Esophagus squamous epithelium (tissue), 5 donors: ENCODE measurements at places on chromosomes 16 and 17.

DNA sequence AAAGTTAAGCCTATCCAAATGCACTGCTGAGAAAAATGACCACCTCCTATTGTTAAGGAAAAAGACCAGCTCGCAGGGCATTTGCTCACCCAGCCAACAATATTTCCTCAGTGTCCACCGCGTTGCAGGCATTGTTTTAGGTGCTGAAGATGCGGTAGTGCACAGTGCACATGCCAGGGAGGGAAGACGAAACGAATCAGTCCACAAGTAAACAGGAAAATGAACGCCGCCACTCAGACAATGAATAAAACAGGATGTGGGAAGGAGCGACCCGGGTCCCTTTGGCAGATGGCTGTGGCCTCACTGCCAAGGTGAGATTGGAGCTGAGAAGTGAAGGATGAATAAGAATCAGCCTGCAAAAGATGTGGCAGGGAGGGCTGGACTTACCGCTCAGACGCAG, 249.2 kb downstream of the FOXL1 start:
- DNase-seq, result no peak

- DNase-seq, result no peak
These were observed 7.5 kb downstream of the CTU2 start for GRCh38 chr16:88713568-88714419.

DNA sequence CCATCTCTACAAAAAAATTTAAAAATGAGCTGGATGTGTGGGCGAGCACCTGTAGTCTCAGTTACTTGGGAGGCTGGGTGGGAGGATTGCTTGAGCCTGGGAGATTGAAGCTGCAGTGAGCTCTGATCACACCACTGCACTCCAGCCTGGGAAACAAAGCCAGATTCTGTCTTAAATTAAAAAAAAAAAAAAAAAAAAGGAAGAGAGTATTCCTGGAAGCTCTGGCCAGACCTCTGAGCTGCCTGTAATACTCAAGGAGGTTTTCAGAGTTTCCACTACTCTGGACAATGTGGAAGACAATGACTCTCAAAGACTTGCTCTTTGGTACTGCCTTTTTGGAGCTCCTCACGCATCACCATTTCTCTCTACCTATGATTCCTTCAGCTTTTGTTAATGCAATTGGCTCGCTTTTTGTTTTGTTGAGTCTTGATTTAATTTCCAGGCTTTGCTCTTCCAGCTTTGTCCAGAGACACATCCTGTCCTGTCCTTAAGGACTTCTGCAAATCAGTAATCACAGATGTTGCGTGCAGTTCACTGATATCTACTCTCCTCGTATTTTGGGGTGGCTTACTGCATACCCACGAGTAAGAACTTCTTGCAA, 10.8 kb downstream of the CHD9 start:
- DNase-seq, result no peak

- no peak for DNase-seq
These were observed 7.2 kb downstream of the SPAG7 start for GRCh38 chr17:4960279-4960922.

- DNase-seq, result no peak
These were observed 14.2 kb upstream of the TBX21 start for GRCh38 chr17:47718634-47719405.

DNA sequence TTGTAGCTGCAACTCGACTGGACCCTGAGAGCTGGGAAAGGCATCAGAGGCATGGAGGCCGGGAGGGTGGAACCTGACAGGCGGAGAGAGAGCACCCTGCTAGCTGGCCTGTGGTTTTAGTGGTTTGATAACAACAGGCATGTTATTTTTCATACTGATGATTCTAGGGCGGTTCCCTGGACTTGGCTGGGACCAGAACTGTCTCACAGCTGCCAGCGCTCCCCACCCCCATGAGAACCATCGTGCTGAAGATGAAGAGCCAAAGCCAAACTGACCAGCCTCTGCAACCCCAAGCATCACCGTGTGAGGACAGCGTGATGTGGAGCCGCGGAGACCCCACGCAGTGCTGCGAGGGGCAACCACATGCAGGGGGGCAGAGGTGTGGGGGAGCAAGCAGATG, 28.5 kb downstream of the MXRA7 start:
- DNase-seq, result no peak

DNA sequence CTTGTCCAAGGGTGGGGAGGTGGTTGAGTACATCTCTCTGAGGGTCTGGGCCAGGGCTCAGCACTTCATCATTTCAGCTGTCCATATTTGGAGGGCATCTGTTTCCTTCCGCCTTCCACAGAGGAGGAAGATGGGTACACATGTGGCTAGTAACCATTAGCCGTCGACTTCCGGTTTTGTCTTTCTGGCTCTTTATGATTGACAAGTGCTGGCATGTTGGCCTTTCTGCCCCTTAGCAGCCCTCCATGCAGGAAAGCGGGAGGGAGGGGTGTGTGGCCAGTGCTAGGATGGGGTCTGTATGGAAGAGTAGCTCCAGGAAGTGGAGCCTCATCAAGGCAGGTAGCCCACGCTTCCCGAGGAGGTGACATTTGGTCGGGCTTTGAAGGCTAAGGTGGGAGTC, 69.6 kb downstream of the RAI1 start:
- DNase-seq, result no peak

- no peak for DNase-seq
These were observed 63.0 kb upstream of the CLEC18A start for GRCh38 chr16:69888005-69888590.

GRCh38 chr17:37147301-37147812, 198.6 kb downstream of the AATF start:
- no peak for DNase-seq

DNA sequence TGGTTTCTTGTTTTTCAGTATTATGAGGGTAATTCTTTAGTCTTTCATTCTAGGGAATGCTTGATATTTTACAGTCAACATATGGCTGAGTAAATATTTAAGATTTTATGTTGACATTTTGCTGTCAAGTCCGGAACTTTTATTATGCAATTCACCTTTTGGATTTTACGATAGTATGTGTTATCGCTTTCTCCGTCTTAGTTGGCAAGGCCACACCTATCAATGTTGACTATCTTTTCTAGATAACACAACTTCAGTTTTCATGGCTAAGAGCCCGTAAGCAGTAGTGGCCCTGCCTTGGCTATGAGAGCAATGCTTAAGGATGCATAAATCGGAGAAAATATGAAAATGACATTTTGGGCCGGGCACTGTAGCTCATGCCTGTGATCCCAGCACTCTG, 39.5 kb upstream of the CDH13 start:
- no peak for DNase-seq

DNA sequence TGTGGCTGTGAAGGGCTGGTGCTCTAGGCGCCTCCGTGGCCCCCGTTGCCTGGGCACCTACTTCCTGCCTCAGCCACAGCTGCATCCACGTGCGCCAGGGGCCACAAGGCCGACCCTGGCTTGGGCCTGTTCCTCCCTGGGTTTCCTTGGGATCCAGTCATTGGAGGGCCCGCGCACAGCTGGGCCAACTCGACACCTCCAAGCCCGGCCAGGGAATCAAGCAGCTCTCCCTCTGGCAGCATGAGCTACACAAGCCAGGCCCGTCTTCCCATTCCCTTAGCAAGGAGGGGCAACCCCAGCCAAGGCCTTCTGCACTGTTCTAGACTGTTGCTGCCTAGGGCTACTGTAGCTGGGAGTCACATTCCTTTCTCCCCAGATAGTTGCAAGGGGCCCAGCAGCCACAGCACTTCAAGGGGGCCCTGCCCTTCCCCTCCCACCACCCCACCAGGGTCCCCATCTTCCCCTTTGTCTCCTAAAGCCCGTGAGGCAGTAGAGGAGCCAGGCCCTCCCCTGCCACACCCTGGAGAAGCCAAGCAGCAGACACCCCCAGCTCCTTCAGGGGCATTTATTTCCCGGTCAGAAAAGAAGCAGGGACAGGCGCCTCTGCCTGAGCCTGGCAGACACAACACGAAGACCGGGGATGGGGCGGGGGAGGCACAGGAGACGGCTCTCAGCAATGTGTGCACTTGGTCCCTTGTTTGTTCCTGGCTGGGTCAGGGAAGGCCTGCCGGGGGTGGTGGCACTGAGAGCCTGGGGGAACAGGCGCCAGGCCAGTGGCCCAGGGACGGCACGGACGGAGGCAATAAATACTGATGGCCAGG, 3.8 kb downstream of the ARHGDIA start:
- DNase-seq, result no peak

GRCh38 chr16:85249418-85250146, 137.3 kb upstream of the CIBAR2 start:
- DNase-seq, result no peak

DNA sequence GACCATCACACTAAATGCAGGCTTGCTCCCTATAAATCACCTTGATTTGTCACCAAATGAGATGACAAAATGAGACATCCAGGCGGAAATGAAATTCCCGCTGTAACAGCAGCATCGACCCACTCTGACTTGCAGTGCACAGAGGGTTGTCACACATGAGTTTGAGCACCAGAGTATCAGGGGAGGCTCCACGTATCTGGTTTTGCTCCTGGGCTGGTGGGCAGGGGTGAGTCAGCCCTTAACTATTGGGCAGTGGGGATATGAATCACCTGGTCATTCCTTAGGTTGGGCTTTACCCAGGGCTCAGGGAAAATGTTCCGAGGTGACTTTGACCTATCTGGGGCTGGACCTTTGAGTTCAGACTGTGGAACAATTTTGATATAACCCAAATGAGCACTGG, 245.2 kb upstream of the CCL2 start:
- no peak for DNase-seq

DNA sequence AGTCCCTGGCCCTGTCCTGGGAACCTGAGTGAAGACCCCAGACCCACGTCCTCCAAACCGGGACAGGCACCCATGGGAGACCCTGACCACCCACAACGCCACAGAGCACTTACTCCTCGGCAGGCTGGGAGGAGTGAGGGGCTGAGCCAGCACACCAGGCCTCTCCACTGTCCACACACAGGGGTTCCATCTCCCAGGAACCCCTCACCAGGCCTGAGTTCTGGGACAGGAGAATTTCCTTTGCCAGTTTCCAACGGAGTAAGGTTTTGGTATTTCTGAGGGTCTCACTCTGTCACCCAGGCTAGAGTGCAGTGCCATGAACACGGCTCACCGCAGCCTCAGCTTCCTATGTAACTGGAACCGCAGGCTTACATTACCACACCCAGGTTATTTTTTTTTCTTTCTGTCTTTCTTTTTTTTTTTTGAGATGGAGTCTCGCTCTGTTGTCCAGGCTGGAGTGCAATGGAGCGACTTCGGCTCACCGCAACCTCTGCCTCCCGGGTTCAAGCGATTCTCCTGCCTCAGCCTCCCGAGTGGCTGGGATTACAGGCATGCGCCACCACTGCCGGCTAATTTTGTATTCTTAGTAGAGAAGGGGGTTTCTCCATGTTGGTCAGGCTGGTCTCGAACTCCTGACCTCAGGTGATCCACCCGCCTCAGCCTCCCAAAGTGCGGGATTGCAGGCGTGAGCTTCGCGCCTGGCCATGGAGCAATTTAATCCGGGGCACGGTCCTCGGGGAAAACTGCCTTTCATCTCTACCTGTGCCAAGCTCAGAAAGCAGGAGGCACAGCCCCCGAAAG, 1.6 kb downstream of the PGAP6 start:
- no peak for DNase-seq

GRCh38 chr16:69607674-69608073, 41.9 kb downstream of the NFAT5 start:
- DNase-seq, result no peak

- no peak for DNase-seq
These were observed 23.3 kb downstream of the IQCK start for GRCh38 chr16:19741354-19741753.

DNA sequence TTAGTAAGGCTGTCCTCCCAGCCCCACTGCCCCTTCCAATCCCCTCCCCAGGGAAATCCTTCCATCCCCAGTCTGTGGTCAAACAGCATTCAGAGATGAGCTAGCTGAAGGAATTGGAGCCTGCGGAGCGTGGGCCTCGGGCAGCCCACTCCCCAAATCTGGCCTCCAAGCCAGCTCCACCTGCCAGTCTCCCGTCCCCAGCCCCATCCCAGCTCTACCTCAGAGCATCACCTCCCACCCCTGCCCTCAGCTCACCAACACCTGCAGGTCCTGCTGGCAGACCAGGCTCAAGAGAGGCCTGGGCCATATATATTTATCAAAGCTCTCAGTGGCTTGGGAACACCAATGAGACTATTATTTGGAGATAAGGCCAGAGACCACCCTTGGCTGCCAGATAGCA, 5.2 kb upstream of the SPPL2C start:
- no peak for DNase-seq

DNA sequence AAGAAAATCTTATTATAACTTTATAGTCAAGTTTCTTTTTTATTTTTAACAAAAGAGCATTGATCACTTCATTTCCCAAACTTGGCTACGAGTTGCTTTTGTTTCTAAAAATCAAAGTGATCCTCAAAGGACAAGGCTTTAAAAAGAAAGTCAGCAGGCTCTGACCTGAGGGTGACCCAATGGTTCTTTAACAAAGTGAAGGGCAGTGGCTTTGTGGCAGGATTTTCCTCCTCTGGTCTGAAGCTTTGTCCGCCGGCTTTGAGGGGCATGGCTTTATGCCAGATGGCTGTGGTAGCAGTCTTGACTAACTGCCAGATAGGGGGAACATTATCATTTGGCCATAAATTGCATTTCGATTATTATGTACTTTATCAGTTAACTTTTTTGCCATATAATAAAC, 28.5 kb downstream of the IQCK start:
- no peak for DNase-seq

DNA sequence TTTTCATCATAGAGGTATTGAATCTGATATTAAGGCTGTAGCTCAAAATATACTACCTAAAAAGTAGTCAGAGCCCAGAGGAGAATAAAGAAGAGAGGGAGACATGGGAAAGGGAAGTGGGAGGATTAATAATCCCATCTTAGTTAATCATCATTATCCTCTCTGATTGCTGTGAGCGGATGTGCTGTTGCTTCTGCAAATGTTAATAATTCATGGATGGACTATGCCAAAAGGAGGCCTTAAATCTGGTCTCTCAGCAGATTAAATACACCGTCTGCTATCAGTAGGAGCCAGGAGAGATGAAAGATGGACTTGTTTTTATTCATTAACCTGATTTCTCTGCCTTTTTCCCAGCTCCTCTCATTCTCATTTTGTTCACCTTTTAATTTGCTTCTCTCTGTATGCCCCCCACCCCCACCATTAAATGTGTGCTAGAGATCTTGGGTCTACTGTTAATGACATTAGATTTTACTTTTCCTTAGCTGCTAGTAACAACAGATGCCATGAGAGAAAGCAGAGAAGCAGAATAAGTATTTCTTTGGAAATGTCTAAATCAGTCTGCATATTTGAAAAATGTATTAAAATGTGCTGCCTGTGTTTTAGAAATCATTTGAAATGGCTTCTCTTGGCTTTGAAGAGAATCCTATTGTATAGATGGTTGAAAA, 44.2 kb downstream of the NUP93 start:
- no peak for DNase-seq

- no peak for DNase-seq
These were observed 28.8 kb downstream of the ACTG1 start for GRCh38 chr17:81483862-81484194.

GRCh38 chr16:24577167-24577566, 37.8 kb downstream of the RBBP6 start:
- DNase-seq, result no peak

DNA sequence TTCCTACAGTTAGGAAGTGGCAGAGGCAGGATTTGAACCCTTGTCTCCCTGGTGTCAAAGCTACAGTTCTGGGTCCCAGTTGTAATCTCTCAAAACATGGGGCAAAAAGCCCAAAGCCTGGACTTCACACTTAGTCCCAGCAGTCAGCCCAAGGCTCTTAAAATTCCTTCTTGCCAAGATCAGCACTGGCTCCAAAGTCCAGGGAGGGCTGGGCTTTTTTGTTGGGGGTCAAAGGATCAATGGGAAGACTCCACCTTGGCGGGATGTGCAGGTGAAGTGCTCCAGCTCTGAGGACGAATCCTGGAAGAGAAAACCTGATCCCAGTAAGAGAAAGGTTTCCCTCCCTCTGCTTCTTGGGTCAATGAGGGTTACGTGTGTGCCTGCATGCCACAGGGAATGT, 195.5 kb downstream of the HAPSTR1 start:
- no peak for DNase-seq

GRCh38 chr17:81009136-81009535, 17.5 kb downstream of the CHMP6 start:
- DNase-seq, result no peak
